B cell (primary cell): ENCODE measurements at places on chromosomes 4 and X. TPM values are rescaled to one million over a fixed set of nuclear protein-coding genes. Genes with fewer than 3 reads are reported as not detected.

- no peak for DNase-seq
Observed at GRCh38 chr4:86898562-86898961, 6.3 kb upstream of the C4orf36 start.

GRCh38 chr4:124555959-124556358 is 156.6 kb downstream of the ANKRD50 start:
- DNase-seq = no peak

GRCh38 chr4:186787536-186787935 is 63.9 kb upstream of the FAT1 start:
- DNase-seq = no peak

- DNase-seq = no peak
Observed at GRCh38 chr4:2636331-2636730, 99.9 kb downstream of the FAM193A start.

DNA sequence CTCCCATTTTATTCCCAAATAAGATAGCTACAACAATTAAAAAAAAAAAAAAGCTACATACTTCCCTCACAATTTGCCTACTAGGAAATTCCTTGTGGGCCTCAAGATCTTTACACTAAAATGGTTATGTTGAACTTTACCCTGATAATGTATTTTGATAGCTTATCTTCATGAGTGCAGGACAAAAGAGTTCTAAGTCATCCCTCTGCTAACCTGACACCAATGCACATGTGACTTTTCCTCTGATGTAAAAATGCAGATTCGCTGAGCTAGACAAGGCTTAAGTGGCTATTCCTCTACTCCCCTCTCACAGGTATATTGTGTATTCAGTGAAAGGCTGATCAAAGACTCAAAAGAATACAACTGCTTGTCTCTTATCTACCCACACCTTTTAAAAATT is 22.5 kb downstream of the ELF2 start:
- DNase-seq = no peak

DNA sequence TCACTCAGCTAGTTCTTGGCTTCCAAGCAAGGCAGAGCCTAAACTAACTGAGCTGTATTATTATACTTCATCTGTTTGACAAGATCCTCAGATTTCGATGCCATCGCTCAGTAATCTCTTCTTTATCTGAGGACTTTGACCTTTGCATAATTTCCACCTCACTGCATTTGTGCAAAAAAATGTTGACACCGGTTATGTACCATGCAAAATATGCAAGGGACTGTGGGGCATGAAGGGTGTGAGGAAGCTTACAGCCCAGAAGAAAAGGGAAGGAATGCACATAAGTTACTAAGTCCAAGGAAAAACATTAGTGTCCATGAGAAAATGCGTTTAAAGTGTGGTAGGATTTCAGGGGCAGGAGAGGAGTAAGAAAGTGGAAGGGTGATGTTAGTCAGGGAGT is 295.4 kb downstream of the PACRGL start:
- DNase-seq = no peak

- DNase-seq = no peak
Observed at GRCh38 chrX:16606142-16606720, 43.7 kb upstream of the S100G start.

DNA sequence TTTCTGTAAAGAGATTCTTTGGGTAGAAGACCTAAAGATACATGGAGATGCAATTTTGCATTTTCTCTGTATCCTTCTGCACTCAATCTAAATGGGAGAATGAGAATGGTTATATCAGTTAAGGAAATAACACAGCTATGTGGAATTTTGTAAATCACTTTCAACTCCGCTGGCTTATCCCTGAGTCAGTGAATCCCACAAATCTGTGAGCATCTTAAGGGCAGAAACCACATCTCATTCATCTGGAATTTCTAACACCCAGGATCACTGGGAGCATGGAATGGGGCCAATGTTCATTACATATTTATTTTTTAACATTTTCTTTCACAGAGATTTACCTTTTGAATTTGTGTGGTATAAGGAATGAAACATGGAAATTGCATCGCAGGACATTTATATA is 167.8 kb downstream of the CFAP47 start:
- DNase-seq = no peak

DNA sequence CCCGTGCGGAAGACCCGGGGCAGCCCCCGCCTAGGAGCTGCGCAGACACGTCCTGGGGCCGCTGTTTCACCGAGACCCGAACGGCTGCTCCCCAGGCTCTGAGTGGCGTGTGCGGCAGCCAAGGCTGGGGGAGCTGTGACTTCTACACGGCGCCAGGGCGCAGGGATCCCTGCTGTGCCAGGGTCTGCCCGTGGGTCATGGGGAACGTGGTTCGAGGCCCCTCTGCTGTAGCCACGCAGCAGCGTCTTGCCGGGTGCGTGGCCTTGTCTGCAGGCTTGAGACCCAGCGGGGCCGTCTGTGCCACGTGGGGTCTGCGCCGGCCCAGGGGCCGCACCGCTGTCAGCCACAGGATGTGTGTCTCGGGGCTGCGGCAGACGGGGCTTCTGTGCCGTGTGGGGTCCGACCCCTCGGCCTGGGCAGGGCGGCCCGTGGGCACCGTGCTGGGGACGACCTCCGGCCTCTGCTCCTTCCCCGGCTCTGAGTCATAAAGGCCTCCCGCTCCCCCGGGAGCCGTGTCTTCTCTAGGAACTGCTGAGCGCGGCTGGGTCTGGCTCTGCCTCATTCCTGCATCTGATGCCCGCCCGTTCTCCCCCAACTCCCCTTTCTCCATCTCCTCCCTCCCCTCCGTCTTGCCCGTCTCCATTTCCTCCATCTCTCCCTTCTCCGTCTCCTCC is 12.7 kb upstream of the GTPBP6 start:
- DNase-seq = peak; percentile 51

GRCh38 chr4:32932156-32932555 is 2212.0 kb downstream of the PCDH7 start:
- no peak for DNase-seq

DNA sequence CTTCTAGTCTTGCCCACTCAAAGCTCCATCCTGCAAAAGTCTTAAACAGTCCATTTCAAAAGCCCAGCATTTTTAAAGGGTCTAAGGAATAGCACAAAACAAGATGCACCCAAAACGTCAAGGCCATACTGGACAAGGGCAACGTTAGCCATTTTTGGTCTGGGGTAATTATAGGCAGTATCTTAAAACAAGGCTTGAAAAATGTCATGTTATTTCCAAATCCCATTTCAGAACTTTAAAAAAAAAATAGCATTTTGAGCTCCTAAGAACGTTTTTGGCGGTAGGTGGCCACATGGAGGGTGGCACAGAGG is 584 bp upstream of the TMEM165 start:
- DNase-seq = no peak

- no peak for DNase-seq
Observed at GRCh38 chr4:91471280-91471679, 832.5 kb upstream of the GRID2 start.

The DAPP1 gene
- polyA plus RNA-seq = 76.0 and 82.5 TPM in 2 replicates

The PABPC5 gene
- polyA plus RNA-seq = not detected in 2 replicates

The TEC gene
- polyA plus RNA-seq = 2.0 and 2.7 TPM in 2 replicates

The GATA1 gene
- 0.16 TPM in 1 of 2 replicates, not detected in the other for polyA plus RNA-seq

The CENPE gene
- polyA plus RNA-seq = 0.15 and 0.22 TPM in 2 replicates
